Stimulated activated CD4-positive, alpha-beta T cell treated with anti-CD3 and anti-CD28 coated beads, TNF-alpha, amount 100 ng/mL, for 24 hours (primary cell): ENCODE measurements at places on chromosomes 12 and 14.

GRCh38 chr14:98997526-98998205 lies 274.3 kb downstream of the BCL11B start:
- DNase-seq: no peak

- no peak for DNase-seq
These were observed 57.4 kb downstream of the FUT8 start for GRCh38 chr14:65469903-65470302.

DNA sequence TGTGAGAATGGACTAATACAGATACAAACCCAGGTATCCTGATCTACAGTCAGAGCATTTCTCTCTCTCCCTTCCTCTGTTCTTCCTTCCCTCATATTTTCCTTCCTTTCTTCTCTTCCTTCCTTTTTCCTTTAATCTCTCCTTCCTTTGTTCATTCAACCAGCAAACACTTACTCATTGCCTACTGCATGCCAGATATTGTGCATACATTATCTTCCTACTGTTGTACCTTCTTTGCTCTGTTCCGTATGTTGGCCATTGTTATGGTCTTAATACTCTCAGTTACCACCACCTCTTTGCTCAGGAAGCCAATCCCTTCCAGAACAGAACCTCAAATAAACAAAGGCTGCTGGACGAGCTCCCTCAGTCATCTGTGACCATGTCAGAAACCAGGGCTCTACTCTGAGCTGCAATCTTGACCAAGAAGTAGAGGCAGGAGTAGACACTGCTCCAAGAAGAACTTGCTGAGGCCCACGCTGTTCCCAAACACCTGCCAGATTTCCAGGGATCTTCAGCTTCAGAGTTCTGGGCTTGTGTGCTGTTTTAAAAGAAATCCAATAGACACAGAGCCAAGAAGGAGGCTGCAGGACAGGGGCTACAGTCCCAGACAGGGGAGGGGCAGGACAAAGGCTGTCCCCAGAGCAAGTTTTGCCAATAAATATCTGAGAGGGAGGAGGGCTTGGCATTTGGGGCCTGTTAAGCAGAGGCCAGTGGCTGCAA lies 526.7 kb upstream of the TBX3 start:
- no peak for DNase-seq

DNA sequence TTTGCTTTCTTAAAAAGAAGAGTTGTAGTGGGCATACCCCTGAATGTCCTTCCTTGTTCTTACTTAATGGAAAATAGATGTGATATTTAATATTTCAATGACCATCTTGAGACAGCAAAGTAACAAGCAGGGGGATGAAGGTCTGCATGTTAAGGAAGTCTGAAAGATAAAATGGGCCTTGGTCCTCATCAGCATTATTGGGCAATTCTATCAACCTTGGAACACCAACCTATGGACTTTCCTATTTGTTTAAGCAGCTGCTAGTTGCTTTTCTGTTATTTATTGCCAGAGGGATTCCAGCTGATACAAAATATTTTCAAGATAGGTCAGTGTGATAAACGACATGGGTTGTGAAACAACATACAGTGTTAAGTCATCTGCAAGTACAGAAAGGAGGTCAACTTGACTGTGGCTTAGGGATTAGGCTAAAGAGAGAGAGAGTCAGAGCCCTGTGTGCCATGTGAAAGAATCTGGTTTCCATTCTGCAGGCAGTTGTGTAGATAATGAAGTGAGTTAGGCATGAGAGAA lies 16.4 kb upstream of the A2M start:
- DNase-seq: no peak
